ENCODE measurements at places on chromosomes 5 and 9.

DNA sequence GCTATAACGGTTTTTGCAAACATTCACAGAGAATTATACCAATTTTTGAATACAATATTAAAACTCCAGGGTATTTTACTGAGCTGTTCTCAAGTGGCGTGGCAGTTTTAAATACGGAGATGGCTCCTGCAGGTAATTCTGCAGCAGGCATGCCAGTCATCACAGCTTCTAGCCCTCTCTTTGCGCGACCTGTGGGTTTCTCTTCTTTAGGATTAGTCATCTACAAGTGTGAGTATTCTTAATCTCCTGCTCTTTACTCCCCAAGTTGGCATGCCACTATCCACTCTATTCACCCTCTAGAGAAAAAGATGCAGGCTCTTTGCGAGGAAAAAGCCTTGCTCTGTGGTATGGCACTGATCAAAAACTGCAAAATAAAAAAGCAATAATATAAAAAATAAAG, 43.9 kb downstream of the ANKRD31 start:
- no peak for DNase-seq

GRCh38 chr5:171895081-171895480, 109.5 kb downstream of the SMIM23 start:
- DNase-seq, result no peak

GRCh38 chr9:18260521-18260920, 213.4 kb upstream of the ADAMTSL1 start:
- no peak for DNase-seq

- no peak for DNase-seq
Measured at GRCh38 chr9:106829666-106830408, 33.1 kb upstream of the ZNF462 start.

- no peak for DNase-seq
Measured at GRCh38 chr9:97551308-97551707, 49.8 kb downstream of the TMOD1 start.

GRCh38 chr5:15635289-15635616, 135.3 kb downstream of the FBXL7 start:
- DNase-seq, result no peak

DNA sequence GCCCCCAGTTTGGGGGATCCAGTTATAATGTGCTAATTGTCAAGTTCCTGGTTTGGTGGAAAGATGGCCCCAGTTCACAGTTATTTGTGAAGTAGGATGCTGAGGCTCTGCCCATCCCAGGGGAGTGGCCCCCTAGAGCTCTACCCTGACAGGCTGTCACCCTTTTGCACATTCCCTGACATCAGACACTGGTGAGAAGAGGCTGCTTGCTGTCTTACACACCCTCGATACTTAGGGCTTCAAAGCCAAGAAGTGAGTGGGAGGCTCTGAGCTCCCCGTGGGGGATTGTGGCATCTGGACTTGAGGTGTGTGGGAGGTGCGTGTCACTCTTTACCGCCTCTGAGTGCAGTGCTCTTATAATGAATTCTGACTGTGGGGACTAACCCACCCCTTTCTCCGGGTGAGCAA, 168.5 kb downstream of the DOCK2 start:
- no peak for DNase-seq

DNA sequence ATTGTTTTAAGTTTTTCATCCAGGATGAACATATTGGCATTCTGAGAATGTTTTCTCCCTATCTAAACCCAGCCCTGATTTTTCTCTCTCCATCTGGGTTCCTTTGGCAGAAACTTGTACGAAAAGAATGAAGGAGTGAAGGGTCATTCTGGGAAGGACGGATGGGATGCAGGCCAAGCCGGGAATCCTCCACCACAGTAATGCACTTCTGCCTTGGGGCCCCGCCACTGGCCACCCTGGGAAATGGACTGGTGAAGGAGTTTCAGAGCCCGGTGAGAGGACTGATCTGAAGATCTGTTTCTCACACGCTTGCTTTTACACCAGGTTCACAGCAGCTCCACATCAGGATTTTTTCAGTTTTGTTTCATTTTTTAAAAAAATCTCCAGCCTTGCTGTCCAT, 554.8 kb downstream of the BNC2 start:
- DNase-seq, result no peak

DNA sequence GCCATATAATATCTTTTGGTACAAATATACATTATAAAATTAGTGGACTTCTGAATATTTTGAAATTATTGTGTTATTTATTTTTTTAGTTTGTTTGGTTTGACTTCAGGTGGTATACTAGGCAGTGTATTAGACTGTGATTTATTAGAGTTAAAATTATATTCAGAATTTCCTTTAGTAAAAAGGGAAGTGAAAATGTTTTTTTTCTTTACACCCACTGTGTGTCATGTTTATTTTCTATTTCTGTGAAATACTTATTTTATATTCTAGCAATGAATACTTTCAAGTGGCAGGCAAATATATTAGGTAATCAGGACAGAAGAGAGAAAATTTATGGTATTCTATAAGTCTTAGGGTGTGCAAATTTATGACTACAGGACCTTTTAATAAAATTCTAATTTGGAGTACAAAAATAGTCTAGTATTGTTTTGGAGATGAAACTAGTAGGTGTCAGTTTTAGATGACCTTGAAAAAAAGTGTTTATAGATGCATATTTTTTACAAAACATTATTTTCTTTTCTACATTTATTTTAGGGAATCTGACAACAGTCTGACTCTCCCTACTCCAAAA, 8.8 kb downstream of the CSNK1G3 start:
- DNase-seq, result no peak

DNA sequence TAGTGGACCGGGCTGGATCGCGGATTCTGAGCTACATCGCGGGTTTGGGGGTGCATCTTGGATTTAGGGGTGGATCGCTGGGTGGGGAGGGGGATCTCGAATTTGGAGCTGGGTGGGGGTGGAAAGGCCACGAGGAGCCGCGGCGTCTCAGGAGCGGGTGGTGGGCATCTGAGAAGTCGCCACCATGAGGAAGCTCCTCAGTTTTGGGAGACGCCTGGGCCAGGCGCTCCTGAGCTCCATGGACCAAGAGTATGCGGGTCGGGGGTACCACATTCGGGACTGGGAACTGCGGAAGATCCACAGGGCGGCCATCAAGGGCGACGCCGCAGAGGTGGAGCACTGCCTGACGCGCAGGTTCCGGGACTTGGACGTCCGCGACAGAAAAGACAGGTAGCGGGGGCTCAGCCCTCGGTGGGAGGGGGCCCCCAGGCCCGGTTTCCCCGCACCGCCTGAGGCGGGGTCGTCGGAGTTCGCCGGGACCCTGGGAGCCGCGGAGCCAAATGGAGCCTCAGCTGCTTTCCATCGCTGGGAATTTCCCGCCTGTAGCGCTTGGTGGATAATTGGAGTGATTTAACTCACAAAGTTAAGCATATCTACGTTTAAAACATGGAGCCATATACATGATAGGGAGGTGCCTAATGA, 376 bp downstream of the ANKRD18B start:
- DNase-seq, result no peak

DNA sequence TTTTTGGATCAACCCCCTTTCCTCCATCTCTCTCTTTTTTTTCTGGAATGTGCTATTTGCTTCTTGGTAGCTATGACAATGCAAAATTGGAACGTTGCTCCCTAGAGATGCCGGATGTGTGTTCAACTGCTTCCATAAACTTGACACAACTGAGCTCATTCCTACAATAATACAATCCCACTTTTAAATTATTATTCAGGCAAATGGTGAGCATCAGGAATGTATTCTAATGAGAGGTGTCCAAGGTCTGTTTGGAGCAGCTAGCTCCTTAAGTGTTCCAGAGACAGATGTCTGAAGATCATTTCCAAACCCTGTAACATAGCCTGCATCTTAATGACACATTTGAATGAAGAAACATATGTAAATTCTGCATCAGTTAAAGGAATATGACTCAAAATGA, 518.4 kb downstream of the TAF11L14 start:
- no peak for DNase-seq

DNA sequence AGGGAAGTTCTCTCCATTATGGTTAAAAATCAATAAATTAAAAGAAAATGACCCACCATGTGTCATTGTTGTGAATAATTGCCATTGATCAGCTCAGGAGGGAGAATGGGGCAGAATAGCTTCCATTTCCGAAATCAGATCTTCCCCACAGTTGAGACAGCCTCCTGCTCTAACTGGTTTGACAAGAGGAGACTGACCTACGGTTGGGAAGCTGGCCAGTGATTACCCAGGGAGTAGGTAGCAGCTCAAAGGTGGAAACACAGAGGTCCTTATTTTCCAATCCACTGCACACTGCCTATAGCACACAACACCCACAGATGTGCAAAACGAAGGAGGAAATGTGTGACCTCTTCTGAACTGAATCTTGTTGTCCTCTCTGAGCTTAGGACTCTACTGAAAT, 69.0 kb upstream of the DAPK1 start:
- no peak for DNase-seq

DNA sequence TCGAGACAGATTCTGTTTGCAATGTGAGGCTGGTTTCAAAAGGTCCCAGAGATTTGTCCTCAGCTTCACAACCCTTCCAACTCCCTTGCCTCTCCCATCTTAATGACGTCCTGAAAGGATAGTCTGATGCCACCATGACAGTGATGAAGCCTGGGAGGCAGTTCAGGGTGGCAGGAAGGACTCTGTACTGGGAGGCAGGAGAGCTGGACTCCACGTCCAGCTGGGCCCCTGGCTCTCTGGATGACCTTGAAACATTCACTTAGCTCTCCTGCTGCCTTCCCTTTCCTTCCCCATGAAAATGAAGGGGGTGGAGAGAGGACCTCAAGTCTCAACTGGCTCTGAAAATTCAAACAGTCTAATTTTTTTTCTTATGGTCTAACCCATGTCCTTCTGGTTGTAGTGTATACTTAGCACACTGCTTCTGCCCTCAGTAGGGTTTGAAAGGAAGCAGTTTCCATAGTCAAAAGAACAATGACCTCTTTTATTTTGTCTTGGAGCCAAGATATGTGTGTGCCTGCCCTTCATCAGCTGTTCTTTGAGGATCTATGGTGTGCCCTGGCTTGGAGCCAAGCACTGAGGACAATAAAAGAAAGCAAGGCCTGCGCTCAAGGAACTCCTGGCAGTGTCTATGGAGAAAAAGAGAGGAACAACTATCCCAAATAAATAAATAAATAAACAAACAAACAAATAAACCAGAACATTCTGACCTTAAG, 188.3 kb downstream of the GRIA1 start:
- peak; percentile 33 for DNase-seq

DNA sequence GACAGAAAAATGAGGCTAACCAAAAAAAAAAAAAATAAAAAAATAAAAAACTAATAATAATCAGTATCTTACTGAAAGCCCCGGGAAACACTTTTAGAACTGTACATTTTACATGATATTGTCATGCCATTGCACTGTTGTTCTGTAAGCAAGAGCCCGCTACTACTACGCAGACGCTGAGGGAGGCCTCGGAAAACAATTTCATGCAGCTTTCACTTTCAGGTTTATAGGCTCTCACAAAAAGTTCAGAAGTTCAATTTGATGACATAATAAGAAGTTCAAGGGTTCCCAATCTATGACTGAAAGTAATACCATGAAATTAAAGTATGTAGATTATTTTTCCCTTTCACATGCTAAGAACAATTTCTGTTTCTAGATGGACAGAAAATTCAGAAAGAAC, 318.3 kb upstream of the ITGA1 start:
- DNase-seq, result no peak

GRCh38 chr5:59584858-59585846, 308.4 kb downstream of the PDE4D start:
- peak; percentile 91 for DNase-seq

GRCh38 chr9:29668732-29669131, 2095.5 kb upstream of the C9orf72 start:
- no peak for DNase-seq

DNA sequence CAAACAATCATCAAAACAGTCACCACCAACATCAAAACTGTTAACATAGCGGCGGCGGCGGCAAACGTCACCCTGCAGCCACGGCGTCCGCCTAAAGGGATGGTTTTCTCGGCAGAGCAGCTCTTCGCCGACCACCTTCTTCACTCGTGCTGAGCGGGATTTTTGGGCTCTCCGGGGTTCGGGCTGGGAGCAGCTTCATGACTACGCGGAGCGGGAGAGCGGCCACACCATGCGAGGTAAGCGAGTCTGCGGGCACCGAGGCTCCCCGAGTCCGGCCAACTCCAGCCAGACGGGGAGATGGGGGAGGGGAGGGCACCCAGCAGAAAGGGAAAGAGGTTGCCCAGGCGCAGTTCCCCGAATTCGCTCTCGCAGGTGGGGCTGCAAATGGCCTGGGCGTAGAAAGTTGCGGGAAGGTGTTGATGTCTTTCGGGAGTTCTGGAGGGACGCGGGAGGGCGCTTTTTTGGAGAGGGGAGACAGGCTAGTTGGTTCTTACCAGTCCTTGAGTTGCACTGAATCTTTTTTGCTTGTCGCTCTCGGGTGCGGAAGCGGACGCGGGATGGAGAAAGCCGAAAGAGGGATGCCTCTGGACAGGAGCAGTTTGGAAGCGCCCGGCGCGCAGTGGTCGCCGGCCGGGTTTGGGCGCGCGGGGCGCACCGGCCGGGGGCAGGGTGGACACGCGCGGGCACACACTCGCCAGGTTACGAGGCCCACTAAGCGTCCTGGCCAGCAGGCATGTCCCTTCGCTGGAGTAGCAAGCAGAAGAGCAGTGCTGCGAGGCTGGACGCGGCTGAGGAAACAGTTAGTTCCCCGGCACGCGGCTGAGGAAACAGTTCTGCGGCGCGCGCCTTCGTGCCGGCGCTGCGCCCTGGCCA, 849 bp downstream of the RORB start:
- DNase-seq, result no peak

DNA sequence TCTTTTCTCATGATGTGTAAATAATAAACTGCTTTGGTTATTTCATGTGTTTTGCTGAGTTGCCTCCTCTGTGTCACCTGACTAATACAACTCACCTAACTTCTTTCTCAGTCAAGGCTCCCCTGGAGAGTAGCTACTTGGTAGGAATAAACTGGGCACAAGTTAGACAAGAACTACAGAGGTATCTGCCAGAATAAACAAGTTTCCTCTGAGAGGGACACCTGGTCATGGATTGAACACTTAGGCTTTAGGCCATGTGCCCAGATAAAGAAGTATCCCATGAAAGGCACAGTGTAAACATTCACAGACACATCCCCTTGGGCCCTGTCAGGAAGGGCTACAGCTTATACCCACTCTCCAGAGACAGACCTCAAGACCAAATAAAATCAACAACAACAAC, 532.5 kb downstream of the KIF4B start:
- DNase-seq, result no peak

DNA sequence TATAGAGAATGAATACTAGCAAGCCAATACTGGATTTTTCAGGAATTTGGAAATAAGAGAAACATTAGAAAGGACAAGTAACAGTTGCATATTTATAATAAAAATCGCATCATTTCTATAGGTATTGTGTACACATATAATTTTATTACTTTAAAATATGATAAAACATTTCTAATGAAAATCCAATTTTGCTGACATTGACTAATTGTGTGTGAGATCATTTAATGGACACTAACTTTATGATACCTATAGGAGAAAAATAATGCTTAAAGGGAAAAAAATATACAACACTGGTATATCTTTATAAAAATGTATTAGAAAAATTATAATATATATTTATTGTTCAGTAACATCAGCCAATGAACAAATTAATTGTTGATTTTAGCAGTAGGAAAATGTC, 557.3 kb downstream of the CDH12 start:
- DNase-seq, result no peak
